RWPE2 (cell line): ENCODE measurements at places on chromosomes 3 and 15.

- DNase-seq: no peak
Observed at GRCh38 chr3:191975936-191976335, 515.0 kb downstream of the PYDC2 start.

- DNase-seq: no peak
Observed at GRCh38 chr3:142987080-142987700, 14.2 kb upstream of the U2SURP start.

- peak; percentile 87 for DNase-seq
Observed at GRCh38 chr3:49689046-49689907, at the start of the genes MST1 and RNF123. Gene MST1 (minus strand): TSS chr3:49689474. CDS start chr3:49688691, 783 bp downstream. Gene RNF123 (plus strand): TSS chr3:49689557. CDS start chr3:49691166, 1,609 bp downstream.

DNA sequence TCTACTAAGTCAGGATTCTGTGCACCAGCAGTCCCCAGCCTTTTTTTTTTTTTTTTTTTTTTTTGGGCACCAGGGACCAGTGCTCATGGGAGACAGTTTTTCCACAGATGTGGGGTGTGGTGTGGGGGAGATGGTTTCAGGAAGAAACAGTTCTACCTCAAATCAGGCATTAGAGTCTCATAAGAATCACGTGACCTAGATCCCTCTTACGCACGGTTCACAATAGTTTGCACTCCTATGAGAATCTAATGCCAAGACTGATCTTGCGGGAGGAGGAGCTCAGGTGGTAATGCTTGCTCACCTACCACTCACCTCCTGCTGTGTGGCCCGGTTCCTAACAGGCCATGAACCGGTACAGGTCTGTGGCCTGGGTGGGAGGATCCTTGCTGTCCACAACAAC lies 88.8 kb downstream of the GADL1 start:
- DNase-seq: no peak

GRCh38 chr3:172708921-172709773 lies 1.7 kb downstream of the NCEH1 start:
- DNase-seq: no peak

GRCh38 chr3:127255516-127255915 lies 32.3 kb downstream of the PRR20G start:
- DNase-seq: no peak

- DNase-seq: no peak
Observed at GRCh38 chr3:37071921-37072320, 78.6 kb downstream of the MLH1 start.

DNA sequence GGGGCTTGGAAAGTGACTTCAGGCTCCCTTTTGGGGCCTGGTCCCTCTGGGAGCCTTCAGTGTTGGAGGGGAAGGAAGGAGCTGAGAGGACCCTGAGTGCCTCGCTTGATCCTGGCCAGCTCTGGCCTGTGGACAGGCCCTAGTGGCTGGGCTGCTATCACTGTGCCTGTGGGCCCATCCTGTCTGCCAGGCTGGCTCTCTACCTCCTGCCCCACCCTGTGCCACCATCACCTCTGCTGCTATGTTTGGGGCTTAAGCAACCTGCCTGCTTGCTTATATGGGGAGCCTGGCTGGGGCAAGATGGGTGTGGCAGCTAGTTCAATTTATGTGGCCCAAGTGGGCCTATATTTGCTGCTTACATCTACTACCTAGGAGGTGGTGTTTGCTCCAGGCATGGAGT lies 7.1 kb downstream of the TEX264 start:
- no peak for DNase-seq

GRCh38 chr15:67307156-67307555 lies 52.6 kb downstream of the IQCH start:
- DNase-seq: no peak

GRCh38 chr15:89140595-89140994 lies 52.3 kb downstream of the ABHD2 start:
- DNase-seq: no peak

- DNase-seq: no peak
Observed at GRCh38 chr3:100396967-100397366, 3.9 kb downstream of the TOMM70 start.

DNA sequence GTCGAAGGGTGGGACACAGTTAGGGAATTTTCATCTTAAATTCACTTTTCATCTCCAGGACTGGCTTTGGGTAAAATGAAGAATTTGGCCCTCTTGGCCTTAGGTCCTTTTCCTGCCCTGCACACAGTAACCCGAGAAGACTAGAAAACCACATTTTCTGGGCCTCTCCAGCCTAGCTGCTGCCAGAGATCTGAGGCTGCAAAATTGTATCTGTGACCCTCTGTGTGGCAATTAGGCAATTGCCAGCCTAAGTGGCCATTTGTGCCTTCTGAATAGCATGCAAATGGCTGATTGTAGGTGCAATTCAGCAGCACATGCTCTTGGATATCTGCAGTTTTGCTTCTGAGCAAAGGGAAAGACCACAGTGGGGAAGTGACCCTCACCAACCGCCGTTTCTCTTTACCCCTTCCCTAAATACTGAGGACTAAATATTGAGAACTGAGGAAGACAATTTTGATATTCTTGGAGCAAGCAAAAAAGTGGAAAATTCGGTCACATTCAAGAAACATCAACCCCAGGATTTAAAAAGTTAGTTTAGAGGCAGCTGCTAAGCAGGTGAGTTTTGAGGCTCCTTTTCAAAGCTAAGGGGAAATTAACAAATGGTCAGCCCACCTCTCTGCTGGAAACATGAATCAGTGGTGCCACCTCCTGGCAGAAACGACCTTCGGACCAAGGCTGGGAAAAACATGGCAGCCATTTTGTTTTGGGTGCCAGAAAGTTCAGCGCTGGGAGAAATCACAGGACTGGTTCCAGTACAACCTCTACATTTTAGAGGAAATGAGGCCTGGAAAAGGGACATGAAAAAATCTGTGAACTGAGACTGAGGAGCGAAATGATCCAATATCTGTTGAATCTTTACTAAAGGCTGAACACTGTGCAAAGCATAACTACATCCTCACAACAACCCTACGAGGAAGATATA lies 56.6 kb upstream of the PRTG start:
- DNase-seq: no peak

DNA sequence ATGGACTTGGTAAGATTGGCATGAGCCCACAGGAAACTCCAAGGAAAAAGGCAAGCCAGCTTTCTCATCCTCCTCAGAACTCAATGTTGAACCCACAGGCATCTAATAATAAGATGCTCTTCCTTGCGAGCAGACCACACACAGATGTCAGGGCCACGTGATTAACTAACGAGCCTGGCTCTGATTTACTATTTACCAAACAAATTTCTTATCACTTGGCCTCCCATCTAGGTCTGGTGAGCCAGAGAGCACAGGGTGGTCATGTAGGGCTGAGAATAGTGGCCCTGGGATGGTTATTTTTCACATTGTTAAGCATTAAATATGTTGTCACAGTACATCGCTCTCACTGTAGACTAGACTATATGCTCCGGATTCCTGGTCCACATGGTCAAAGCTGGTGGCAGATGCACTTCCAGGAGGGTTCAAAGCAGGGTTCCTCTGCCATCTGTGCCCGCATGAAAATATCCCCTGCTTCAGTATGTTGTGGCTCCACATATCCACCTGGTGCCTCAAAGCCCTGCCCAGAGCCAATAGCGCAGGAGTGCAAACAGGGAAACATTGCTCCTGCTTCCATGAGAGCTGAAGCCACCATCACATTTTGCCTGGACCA lies 472.5 kb upstream of the WNT5A start:
- DNase-seq: no peak

GRCh38 chr3:127678315-127678599 lies 5.5 kb downstream of the ABTB1 start:
- DNase-seq: no peak

GRCh38 chr15:48096813-48097212 lies 24.0 kb upstream of the SLC24A5 start:
- DNase-seq: no peak

- no peak for DNase-seq
Observed at GRCh38 chr3:20147361-20147760, 38.6 kb downstream of the SGO1 start.

DNA sequence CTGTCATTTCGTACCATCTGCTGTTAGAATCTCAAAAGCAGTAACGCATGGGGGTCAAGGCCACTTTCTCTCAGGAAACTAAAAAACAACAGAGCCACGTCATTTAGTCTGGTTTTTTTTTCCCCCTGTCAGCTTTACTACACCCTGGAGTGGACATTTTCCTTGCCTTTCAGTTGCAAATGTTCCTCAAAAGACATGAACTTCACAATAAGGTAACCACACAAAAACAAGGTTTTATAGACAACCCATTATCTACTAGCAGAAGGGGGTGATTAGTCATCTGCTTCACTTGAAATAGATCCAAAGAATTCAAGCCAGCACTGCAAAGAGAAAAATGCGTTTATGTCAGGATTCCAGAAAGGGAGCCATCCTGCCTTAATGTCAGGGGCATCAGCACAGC lies 171.8 kb upstream of the CDIN1 start:
- no peak for DNase-seq

DNA sequence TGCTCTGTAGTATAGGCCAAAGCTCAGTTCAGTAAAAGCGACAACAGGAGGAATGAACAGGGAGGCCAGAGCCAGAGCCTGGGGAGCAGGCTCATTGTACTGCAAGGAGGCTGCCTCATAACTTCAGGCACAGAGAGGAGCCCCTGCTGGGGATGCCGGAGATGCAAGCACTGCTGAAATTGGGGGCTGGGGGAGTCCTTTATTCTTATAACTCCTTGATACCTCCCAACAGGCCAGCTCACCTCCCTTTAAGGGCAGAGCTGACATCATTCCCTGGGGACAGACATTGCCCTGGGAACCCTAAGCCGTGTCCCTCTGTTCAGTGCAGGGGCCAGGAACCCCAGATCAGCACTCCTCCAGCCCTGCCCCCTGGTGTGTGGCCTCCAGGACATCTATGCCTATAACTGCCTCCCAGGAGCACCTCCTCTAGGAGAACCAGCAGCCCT lies 83.8 kb upstream of the MRPS22 start:
- no peak for DNase-seq

- DNase-seq: no peak
Observed at GRCh38 chr3:73586190-73586589, 38.6 kb downstream of the PDZRN3 start.

GRCh38 chr3:46576386-46576785 lies 10.3 kb upstream of the LRRC2 start:
- no peak for DNase-seq

DNA sequence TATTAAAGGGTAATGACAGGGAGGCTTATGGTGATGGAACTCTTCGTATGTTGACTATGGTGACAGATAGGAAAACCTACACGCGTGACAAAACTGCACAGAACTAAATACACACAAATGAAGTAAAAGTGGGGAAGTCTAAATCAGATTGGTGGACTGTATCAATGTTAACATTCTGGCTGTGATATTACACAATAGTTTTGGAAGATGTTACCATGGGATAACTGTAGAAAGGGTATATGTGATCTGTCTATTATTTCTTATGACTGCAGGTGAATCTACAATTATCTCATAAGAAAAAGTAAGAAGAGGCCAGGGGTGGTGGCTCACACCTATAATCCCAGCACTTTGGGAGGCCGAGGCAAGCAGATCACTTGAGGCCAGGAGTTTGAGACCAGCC lies 9.1 kb downstream of the HIGD2B start:
- no peak for DNase-seq

DNA sequence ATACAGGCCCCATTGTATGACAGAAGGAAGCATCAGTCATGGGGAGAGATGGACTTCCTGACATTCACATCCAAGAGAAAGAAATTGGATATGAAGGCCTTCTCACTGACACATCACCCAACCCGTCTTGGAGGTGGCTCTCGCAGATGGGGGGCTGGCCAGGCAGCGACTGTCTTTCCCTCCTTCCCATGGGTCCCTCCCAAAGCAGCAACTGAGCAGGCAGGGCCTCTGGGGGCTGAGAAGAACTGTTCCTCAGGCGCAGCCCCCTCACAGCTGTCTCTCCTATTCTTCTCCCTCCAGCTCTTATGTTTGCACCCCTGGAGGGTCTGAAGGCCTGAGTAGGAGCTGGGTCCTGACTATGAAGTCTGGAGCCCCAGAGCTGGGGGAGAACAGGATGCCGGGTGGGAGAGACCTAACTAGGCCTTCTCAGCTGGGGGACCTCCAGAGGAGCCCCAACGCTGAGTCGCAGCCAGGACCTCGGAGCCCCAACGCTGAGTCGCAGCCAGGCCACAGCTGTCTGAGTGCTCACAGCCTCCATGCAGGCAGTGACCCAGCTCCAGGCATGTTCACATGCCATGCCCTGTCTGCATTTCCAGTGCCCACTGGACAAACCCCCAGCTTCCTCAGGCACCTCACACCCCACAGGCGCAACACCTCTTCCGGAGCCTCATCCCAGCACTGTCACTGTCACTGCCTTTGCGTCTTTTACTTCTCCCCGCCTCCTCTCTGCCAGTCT lies 29.6 kb downstream of the UMPS start:
- DNase-seq: no peak
